ENCODE measurements at places on chromosomes 1 and 21.

DNA sequence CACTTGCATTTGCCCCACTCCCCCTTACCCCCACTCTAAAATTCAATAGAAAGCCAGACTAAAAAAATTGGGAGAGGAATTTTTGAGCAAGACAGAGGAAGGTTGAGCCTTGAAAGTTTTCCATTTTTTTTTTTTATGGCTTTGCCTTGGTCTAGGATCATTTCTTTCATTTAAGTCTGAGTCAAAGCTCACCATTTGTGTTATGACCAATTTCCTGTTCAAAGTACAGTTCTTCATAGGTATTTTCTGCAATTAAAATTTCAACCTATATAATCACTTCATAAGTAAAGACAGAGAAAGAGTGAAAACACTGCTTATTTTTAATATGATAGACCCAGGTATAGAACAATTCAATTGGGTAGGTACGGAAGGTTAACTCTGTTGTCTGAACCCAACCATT, 436.6 kb upstream of the ADGRL2 start:
- no peak for DNase-seq

DNA sequence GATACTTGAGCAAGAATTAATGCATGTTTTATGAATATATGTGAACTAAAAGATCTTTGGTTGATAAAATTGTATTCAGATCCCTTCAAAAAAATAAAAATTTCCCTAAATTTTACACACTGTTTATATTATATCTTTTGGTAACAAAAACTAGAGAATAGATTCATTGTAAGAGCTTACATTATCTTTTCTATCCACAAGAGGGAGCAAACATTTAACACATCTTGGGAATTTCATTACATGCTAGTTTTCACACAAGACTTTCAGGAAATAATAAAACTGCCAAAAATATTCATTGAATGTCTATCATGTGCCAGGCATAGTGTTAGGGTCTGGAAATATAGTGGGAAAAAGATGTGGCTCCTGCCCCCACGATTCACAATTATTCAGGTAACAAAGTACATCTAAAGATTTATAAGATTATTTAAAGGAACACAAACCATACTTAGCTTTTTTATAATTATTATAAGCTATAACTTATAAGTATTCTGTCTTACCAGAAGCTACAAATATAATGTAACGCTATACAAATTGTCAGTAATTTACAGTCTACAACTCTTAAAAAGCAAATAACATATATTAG, 30.6 kb downstream of the FAF1 start:
- DNase-seq = peak; percentile 62

DNA sequence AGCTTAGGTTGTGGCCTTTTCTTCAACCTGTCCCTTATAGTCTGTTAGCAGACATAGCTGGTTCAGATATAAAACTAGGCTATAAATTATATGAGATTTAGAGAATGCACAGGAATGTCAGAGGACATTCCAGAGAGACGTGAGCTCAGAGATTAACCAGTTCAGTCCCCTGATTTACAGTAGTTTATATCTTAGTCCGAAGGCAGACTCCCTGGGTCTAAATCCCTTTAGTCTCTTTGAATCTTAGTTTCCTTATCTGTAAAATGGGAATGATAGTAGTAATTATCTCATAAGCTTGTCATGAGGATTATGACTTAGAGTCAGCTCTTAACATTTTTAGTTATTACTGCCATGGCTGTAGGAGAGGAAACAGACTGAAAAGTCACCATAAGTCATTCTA, 45.5 kb upstream of the PLXNA2 start:
- DNase-seq = no peak

DNA sequence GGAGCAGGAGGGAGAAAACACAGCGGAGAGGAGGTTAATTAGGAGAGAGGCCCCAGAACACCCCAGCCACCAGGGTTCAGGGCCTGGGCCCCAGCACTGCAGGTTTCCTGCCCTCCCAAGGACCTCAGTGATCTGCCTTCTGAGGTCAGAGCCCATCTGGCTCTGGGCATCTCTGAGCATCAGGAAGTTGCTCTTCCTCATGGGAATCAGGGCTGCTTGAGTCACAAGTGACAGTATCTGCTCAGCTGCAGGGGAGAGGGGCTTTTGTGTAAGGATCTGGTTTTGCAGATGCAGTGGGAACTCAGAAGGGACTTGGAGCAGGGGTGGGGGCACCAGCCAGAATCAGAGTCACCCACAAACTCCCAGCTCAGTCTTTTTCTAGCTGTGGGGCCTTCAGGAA, 472.1 kb downstream of the PTPRU start:
- peak; percentile 82 for DNase-seq

GRCh38 chr1:197394831-197395608, 127.0 kb downstream of the CRB1 start:
- no peak for DNase-seq

- DNase-seq = no peak
Observed at GRCh38 chr1:114149211-114149610, 4.5 kb downstream of the SYT6 start.

DNA sequence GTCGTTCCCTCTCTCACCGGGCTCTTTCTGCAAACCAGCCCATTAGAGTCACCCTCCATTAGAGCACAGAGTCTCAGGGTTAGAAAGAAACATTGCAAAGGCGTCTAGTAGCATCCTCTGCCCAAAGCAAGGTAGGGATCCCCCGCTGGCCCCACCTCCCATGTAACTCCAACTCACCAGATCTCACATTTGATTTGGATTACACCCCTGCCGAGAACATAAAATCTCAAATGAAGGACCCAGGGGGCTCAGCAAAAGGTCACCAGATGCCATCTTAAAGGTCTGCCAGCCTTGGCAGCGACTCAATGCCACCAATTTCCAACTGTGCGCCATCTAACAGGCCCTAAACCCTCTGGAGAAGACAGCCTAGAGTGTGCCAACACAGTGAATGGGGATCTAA, 14.1 kb downstream of the C1orf87 start:
- DNase-seq = no peak

GRCh38 chr1:5729636-5730145, 262.5 kb downstream of the NPHP4 start:
- no peak for DNase-seq

DNA sequence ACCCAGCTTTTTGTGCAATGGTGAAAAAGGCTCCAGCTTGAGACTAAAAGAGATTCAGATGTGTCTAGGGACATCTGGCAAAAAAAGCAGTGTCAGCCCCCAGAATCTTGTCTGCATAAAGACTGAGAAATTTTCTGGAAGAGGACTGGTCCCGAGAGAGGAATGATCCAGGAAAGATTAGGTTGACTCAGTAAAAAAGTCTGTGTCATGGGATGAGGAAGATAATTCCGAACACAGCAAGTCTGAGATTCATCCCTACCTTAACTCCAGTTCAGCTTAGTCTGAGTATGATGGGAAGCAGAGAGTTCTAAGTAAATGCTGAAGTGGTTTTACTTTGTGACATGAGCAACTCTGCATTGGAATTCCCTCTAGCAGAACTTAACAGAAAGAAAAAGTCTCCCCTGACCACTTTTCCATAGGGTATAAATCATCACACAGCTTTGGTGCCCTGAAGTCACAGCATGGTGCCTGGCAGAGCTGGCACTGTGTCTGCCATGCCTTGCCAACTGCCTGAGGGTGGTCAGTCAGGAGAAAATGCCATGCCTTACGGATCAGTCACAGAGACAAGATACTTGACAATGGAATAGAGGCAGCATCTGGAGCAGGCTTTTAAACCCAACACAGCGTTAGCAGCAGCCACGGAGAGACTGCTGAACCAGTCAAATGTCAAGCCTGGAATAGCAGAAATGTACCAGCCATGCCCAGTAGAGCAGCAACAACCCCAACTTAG, 153.4 kb downstream of the ZC3H11B start:
- DNase-seq = no peak

- DNase-seq = peak; percentile 95
Observed at GRCh38 chr1:50968158-50968820, 1.8 kb upstream of the CDKN2C start.

- DNase-seq = no peak
Observed at GRCh38 chr1:14775434-14775833, 176.9 kb downstream of the KAZN start.

DNA sequence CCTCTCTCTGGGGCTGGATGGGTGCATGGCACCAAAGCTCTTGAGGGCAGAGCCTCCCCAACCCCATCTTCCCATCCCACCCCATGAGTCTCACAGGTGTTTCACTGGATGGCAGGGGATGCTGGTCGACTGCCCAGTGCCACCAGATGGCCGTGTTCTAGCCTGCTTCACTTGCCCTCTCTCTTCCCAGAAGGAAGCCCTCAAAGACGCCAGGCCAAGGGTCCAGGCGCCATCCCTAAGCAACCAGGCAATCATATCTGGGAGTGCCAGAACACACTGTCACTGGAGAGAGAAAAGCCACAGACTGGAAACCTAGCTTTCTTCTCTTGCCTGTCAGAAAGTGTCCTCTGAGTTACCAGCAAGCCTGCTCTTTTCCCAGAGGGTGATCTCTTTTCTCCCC, 26.7 kb downstream of the PIGM start:
- no peak for DNase-seq

GRCh38 chr1:176450526-176450925, 12.4 kb upstream of the PAPPA2 start:
- DNase-seq = no peak

DNA sequence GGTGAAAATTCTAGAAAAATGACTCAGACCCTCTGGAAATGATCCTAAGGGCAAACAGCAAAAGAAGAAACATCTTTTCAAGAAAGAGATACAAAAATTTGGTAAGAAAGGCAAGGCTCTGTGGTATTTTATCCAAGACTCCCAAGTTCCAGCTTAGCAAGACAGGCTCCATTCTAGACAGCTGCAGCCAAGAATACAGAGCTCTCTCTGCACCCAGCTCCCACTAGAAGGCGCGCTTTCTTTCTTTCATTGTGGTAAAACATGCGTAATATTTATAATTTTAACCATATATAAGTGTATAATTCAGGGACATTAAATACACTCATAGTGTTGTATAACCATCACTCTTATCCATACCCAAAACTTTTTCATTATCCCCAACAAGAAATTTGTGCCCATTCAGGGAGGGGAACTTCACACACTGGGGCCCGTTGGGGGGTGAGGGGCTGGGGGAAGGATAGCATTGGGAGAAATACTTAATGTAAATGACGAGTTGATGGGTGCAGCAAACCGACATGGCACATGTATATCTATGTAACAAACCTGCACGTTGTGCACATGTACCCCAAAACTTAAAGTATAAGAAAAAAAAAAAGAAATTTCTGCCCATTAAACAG, 2.2 kb upstream of the HFM1 start:
- DNase-seq = no peak

DNA sequence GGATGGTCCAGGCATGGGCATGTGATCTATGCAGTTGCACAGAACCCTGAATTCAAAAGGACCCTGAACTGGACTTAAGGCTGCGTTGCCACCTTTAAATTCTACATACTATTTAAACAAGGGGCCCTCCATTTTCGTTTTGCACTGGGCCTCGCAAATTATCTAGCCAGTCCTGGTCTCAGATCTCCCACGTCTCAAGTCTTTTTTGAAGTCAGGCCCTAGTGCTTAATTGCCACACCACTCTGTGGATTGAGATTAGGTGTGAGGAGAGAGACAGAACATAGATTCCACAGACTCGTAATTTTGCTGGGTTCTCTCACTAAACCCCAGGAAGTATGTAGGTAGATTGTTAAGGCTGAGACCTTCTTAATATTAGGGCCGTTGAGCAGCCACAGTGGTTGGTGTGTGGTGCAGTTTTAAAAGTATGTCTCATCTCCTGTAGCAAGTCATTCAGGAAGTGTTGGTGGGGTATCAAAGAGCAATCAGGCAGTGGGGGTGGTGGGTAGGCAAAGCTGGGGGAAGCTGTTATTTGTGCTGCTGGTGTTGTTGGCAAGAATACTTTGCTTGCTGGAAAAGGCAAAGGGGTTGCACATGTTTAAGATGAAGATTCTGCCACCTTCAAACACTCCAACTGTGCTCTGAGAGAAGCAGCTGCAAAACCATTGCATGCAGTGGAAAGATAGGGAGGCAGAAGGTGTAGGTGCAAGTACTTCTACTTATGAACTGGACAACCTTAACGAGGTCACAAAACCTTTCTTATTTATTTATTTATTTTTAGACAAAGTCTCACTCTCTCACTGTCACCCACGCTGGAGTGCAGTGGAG, 11.2 kb downstream of the CD84 start:
- DNase-seq = no peak

DNA sequence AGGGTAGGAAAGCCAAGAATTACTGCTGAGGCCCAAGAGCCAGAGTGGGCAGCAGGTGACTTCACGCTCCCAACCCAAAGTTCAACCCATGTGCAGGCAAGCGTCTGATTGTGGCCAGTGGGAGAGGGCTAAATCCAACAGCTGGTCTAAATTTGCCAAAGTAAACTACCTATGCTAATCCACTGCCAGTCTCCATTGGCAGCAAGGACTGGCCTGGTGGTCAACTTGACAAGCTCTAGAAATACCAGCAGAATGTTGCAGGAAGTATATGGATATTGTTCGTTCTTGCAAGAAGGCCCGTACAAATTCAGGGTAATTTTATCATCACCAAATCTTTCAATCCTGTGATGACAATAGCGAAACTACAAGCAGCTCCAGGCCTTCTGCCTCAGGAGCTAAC, 1.5 kb downstream of the TMEM63A start:
- no peak for DNase-seq

DNA sequence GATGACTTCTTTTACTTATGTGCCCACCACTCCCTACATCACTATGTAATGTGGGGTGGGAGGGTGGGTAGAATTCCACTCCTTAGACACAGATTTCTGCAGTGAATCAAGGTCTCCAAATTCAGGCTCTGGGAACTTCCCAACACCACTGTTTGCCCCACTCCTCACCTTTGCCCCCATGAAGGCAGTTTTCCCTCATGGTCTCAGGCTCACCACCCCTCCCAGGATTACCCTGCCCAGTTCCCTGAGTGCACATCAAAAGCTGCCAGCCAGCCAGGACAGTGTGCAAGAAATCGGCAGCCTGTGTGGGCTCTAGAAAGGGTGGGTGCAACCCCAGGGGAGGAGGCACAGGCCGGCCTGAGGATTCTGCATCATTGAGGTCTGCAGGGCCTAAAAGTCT, 14.8 kb downstream of the NENF start:
- no peak for DNase-seq

DNA sequence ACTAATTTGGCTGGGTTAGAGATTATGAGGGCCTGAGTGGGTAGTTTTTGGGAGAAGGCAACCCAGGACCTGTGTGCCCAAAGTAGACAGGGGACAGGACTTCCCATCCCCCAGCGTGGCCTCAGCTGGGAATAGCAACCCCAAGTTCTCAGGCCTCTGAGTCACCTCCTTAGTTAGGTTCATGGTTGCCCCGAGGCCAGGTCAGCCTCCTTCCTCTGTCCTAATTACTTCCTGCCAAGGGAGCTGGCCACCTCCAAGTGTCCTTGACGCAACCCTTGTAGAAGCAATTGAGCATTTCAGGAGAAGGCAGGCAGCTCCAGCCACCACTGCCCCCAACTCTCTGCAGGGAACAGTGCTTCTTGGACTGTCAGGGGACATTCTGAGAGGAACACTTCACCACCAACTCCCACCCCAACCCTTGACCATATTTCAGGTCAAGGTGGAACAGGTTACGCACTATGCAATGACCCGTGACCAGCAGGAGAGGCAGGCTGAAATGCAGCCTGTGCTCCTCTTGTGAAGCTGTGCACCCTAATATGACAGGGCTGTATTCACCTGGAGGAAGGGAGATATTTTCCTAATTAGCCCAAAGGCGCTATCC, 5.1 kb upstream of the NT5C1A start:
- no peak for DNase-seq

All from dermis microvascular lymphatic vessel endothelial cell (primary cell).